ENCODE measurements at places on chromosomes 6 and 20.

GRCh38 chr6:64815718-64816117, 891.3 kb downstream of the EYS start:
- no peak for DNase-seq

- no peak for DNase-seq
These were observed 93.7 kb downstream of the TULP4 start for GRCh38 chr6:158405933-158406332.

GRCh38 chr6:146884728-146885127, 286.0 kb downstream of the ADGB start:
- no peak for DNase-seq

- no peak for DNase-seq
These were observed 38.4 kb downstream of the AKAP7 start for GRCh38 chr6:131173680-131174079.

DNA sequence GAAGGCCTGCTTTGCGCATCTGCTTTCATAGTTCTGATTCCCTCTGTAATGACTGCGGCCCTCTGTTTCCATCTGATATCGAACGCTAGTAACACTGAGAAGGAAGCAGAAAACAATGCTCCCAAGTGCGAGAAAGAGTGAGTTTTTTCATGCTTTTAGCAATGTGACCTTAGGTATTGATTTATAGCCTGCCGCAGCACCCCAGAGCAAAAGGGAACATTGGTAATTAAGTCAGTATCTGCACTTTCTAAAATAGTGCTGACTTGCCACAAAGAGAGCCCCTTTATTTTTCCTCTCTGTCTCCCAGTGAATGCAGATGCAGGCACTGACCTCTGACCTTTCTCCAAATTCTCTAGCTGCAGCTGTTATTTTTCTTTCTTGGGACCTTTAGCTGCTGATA, 129.8 kb downstream of the HDGFL1 start:
- DNase-seq, result no peak

GRCh38 chr6:33417128-33417902, 592 bp downstream of the CUTA start:
- no peak for DNase-seq

GRCh38 chr6:164150232-164150631, 735.7 kb downstream of the QKI start:
- DNase-seq, result no peak

DNA sequence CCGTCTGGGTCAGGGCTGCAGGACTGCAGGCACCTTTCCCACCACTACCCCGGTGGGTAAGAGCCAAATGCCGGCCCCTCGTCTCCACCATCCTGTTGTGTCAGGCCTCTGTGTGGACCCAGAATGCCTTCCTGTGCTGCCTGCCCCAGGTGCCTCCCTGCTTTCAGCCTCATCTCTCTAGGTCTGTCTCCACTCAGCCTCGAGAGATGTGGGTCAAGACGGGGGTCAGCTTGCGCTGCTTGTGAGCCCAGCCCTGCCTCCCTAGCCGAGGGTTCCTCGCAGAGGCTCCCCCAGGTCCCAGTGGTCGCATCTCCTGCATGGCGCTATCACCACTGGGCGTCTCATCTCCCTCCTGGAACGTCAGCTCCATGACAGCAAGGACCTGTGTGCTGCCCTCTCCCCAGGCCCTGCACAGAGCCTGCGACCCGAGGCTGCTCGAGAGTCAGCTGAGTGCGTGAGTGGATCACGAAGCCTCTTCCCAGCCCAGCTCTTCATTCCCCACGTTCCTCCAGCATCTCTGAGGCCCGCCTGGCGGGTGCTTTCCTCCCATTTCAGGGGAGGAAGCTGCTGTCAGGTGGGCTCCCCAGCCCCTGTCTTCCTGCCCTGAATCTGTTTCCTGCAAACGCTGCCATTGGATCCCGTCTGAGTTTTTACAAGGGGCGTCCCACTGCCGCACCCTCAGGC, 38.7 kb upstream of the ZBP1 start:
- DNase-seq, result no peak

GRCh38 chr6:136403110-136403980, 113.7 kb upstream of the BCLAF1 start:
- DNase-seq, result no peak

- peak; percentile 53 for DNase-seq
These were observed 13.9 kb downstream of the DEF6 start for GRCh38 chr6:35311390-35312075.

DNA sequence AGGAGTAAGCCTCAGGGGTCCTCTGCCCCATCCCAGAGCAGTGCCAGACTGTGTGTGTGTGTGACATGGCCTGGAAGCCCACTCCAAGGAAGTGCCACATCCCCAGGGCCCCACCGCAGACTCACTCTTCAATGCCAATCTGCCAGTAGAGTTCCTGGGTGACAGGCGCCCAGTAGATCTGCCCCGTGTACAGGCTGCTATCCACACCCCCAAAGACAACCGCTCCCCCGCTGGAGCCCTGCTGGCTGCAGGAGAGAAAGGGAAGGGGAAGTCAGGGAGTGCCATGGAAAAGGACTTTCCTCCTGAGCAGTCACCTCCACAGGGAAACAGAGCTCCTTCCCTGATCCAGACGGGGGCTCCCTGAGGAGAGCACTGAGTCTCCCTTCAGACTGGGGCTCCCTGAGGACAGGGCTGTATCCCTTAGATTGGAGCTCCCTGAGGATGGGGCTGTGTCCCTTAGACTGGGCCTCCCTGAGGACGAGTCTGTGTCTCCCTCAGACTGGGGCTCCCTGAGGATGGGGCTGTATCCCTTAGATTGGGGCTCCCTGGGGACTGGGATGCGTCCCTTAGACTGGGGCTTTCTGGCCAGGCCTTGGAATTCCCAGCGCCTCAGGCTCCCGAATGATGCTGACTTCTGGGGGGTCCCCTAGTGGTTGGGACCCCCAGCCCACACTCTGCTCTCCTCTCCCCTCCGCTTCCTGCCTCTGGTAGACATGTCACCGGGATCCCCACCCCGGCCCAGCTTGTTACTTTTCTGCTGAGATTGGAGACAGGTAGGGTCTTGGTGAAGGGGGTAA, 5.2 kb upstream of the TFEB start:
- DNase-seq, result no peak

DNA sequence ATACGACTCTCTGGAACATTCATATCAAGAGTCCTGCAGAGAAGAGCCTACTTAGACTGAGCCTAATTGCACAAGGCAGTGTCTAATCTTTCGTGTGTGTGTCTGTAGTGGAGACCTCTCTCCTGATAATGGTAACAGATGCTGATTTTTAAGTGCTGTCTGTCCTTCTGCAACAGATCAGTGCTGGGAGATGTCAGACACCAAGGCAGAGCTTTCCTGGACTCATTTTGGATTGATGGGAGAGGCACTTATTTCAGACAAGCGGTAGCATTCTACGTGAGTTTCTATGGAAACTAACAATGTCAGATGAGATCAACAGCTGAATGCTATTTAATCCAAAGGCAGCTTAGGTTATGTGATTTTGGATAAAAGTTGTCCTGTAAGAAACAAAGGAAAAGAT, 167.6 kb downstream of the PLCB4 start:
- DNase-seq, result no peak

GRCh38 chr6:46652603-46653438, at the start of the genes CYP39A1 and SLC25A27:
TSS of gene CYP39A1 (minus strand) at chr6:46652818. CDS start at chr6:46652582, 236 bp downstream.
TSS of gene SLC25A27 (plus strand) at chr6:46652975. CDS start at chr6:46653193, 218 bp downstream.
- DNase-seq, result peak; percentile 5

DNA sequence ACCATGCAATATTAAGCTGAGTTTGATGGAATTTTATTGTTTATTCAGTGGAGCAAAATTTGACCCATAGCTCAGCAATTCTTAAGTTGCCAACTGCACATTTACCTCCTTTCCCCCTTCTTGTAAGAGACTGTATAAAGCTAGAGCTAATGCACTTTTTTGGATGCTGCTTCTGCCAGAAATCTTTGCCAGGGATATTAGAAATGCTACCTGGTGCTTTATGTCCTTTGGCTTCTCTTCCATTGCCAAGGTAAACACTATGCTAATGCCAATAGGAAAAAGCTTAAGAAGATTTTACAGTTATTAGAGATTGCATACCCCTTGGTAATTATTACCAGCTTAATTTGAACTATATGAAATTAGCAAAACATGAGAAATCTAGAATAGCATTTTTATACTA, 79.0 kb upstream of the OGFRL1 start:
- no peak for DNase-seq

GRCh38 chr20:10006447-10007090, 28.2 kb upstream of the ANKEF1 start:
- DNase-seq, result no peak

GRCh38 chr6:136535880-136536650, 14.2 kb downstream of the MAP7 start:
- DNase-seq, result no peak

DNA sequence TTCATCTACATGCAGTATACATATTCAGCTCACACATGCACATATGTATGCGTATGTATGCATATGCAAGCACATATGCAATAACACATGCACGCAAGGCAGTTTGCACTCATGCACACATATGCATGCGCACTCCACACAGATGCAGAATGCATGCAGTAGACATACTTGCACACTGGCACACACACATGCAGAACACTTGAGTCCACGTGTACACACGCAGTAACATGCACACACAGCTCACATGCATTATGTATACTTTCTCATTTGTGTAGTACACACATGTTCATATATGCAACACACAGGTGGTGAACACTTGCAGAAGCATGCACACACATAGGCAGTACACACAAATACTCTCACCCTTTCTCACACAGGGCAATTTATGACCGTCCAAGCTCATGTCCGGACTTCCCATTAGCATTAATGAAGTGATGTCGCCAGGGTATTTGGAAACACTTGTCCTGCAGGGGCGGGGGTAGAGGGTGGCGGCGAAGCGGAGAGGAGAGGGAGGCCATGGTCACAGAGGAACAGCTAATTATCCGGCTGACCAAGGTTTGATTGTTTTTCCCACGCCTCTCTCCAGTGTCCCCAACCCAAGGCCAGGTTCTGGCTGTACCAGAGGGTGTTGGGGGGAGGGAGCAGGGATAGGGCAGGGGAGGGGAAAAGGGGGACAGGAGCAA, 91.3 kb downstream of the VEGFA start:
- DNase-seq, result no peak

- no peak for DNase-seq
These were observed 19.9 kb upstream of the PRIM2 start for GRCh38 chr6:57297505-57297904.

- no peak for DNase-seq
These were observed 629.6 kb upstream of the EPHA7 start for GRCh38 chr6:94049001-94049400.

DNA sequence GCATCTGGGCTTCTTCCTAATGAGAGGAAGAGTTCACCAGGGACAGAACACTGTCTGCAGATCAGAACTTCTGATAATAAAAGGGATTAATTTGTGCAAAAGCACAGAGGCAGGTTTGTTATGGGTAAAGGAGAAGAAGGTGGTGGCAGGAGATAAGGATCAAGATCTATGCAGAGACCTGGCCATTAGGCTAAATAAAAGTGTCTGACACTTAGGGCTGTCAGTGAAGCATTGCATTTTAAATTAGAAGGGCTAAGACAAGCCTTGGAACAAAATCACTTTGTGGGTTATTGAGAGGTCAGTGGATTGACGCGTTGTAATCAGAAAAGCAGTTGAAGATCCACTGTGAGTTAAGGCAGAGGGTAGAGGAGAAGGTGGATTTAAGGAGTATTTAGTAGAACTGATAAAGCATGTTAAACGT, 76.8 kb downstream of the MAP3K4 start:
- no peak for DNase-seq

All from bone marrow (tissue), 2 donors.